ENCODE measurements at places on chromosomes 2 and 18. TPM values are rescaled to one million over a fixed set of nuclear protein-coding genes. Genes with fewer than 3 reads are reported as not detected.
A peak's percentile ranks its signal among the peaks of the same experiment; 100 is the strongest.

GRCh38 chr2:71852141-71852711, 295.4 kb downstream of the CYP26B1 start:
- DNase-seq = no peak

GRCh38 chr2:190459881-190460280, 51.7 kb downstream of the MFSD6 start:
- DNase-seq = no peak

DNA sequence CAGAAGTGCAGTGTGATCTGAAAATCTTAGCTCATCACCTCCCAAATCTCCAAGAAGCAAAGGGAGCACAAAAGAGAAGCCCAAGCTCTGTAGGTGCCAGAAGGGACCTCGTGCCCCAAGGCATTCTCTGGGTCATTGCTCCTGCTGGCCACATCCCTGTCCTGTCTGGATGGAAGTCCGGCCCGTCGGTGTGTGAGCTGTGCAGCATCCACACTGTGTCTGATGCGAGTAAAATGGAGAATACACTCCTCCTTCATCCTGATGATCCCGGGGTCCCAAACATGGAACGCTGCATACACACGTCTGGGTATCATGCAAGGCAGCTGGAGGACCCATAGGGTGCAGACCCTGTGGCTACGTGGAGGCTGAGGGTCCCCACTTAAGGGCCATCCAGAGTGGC, 851.4 kb downstream of the GALR1 start:
- no peak for DNase-seq

- DNase-seq = no peak
These were observed 636.7 kb upstream of the SYT4 start for GRCh38 chr18:43914018-43914417.

DNA sequence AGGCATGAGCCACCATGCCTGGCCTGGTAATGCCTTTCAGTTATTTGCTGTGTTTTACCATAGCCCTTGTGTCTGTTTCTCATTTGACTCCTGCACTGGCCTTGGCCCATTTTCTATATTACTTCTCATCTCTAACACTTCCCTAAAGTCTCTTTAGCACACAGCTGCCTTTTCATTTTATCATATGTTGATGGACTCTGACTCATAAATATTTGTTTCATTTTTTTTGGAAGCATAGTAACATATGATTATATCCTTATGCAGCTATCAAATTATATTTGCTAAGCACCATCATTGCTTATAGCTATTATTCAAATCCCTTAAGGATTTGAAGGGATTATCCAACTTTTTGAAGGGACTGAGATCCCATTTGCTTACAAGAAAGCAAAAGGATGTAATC, 320.3 kb downstream of the GPD2 start:
- DNase-seq = no peak

- no peak for DNase-seq
These were observed 345.1 kb downstream of the DYSF start for GRCh38 chr2:71798266-71799012.

DNA sequence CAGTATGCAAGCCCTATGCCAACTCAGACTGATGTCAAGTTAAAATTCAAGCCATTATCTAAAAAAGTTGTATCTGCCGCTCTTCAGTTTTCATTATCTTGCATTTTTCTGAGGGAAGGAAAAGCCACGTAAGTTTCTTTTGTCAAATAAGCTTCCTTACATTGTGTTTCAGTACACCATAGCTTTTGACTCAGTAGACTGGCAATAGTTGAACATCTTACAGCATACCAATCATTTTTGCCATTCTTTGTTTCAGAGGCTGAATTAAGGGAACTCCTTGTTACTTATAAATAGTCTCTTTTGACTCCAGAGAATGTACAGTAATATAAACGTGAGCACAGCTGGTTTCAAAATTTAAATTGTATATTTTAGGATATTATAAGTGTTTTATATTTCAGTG, 120.6 kb downstream of the EHBP1 start:
- no peak for DNase-seq

GRCh38 chr2:120675460-120676130, 60.1 kb upstream of the GLI2 start:
- peak; percentile 35 for DNase-seq

DNA sequence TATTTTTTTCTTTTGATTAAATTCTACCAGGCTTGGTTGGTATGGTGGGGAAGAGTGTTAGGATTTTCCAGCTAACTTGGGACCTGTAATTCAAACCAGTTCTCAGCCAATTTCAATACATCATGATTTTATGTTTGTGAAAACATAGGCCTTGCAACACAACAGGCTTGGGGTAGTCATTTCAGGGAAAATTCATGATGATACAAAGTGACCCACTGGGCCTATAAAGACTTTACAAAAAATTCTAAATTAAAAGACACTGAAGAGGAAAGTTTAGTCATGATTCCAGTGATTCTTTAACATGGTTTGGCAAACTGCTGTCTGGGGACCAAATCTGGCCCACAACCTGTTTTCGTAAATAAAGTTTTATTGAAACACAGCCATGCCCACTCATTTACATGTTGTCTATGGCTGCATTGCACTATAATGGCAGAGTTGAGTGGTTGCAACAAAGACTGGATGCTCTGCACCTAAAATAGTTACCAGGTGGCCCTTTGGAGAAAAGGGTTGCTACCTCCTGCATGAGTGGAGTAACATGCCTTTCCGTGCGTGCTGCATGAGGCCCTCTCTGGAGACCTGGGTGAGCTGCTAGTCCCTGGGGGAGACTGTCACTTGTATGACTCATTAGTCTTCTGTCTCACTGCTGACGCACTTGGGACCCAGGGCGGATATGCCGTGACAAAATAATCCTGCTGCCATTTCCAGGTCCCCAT, 73.6 kb downstream of the NPAS2 start:
- no peak for DNase-seq

DNA sequence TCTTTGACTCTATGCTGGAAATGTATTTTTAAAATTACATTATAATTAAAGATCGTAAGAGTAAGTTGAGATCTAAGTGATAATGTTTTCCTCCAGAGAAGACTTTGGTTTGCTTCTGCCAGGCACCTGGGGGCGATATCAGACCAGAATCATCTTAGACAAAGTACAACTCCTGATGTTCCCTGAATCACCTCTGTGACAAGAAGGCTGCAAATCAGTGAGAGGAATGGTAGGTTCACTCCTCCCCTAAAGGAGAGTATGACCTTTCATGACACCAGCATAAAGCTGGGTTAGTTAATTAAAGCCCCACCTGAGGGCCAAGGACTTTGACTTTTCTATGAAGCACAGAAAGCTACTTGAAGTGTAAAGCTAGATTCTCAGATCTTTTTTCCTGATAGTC, 114.4 kb upstream of the DTNA start:
- DNase-seq = no peak

- DNase-seq = no peak
These were observed 958 bp upstream of the ALLC start for GRCh38 chr2:3656762-3657721.

DNA sequence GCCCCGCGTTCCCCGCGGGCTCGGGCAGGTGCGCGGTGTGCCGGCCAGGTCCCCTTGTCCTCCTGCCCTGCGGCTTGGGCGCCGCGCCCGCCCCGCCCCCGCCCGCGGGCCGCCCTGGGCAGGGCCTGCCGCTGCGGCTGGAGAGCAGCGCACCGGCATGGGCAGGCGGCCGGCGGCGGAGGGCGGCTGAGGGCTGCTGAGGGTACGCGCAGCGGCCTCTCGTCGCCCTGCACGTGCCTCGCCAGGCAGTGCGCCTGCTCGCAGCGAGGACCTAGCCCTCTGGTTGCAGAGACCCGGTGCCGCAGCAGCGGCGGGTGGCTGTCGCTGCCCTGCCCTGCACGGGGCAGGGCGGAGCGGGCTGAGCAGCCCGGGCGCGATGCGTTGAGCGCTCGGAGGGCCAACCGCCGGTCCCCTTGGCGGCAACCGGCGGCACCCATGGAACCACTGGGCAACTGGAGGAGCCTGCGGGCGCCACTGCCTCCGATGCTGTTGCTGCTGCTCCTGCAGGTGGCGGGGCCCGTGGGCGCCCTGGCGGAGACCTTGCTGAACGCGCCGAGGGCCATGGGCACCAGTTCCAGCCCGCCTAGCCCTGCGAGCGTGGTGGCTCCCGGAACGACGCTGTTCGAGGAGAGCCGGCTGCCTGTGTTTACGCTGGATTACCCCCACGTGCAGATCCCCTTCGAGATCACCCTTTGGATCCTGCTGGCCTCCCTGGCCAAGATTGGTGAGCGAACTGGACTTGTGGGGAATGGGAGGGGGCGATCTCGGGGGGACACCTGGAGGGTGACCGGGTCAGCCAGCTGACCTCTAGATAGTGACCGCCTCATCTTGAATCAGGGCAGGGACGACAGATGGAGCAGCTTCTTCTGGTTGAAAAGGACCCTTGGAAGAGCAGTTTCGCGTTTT, at the start of gene SLC9A2:
Gene SLC9A2, plus strand, starts transcription at position 140 of the 906 bp plus-strand sequence. Its CDS starts 296 bp downstream, at position 436.
- DNase-seq = no peak

- DNase-seq = no peak
These were observed 59.9 kb upstream of the TMEM87B start for GRCh38 chr2:111995148-111995547.

DNA sequence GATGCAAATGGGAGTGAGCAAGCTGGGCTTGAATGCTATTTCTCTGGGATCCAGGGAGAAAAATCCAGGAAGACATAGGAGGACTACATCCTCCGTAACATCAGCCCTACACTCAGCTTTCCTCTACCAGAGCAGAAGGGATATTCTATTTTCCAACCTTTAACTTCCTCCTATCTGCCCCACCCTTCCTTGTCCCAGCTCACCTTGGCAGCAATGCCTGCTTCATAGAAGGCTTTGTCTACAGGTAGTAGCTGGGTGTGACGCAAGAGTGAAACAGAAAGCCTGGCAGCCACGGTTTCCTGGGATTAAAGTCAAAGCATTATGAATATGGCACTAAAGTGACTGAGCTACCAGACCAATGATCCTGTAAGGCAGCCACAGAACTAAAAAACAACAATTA, 3.9 kb downstream of the KRTCAP3 start:
- DNase-seq = no peak

DNA sequence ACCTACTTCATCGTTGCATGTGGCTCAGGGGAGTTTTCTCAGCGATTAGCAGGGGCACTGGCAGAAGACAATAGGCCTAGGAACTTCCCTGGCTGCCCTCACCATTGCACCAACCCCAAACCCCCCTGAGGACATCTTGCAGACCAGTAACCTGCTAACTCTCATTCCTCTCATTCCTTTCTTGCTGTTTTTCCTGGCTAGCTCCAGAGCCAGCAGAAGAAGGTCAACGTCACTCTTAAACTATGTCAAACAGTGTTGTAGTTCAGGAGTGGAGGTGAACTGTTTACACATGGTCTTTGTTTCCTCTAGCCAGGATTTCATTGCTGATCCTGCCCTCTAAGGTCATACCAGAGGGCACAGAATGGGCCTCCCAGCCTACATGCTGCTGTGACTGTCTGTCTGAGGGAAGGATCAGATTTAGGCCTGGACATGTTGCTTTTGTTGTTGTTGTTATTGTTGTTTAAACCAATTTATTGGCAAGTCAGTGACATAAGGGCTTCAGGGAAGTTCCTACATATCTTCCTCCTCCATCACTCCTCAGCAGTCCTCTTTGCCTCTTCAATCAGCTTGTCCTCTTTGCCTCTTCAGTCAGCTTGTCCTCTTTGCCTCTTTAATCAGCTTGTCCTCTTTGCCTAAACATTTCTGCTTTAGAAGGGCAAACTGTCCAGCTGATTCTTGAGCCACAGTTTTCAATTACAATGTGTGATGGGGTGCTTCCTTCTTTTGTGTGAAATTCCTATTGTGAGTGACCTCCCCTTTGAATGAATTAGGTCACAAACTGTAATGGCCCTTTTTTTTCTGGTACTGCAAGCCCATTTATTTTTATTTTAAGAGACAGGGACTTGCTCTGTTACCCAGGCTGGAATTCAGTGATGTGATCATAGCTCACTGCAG, 471.9 kb upstream of the TNP1 start:
- no peak for DNase-seq

DNA sequence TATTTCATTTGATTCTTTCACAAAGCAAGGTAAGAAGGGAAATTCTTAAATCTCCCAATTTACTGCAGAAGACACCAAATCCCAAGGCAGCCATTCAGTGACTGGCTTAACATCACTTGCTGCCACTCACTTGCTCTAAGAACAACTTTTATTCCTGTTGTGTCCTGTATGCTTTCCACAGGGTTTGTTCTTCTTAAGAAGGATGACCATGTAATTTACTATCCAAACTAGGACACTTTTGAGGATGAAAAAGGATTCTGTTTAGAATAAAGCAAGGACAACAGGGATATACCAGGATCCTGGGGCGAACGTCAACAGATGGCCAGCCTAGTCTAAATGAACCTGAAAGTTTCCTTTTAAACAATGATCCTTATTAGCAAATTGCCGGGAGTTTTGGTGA, 34.8 kb downstream of the RIT2 start:
- no peak for DNase-seq

GRCh38 chr18:48064978-48065600, 134.6 kb upstream of the SMAD2 start:
- DNase-seq = no peak

GRCh38 chr18:54238173-54238936, 13.9 kb upstream of the MBD2 start:
- DNase-seq = no peak

- DNase-seq = no peak
These were observed 110.9 kb downstream of the GALR1 start for GRCh38 chr18:77360315-77361190.

DNA sequence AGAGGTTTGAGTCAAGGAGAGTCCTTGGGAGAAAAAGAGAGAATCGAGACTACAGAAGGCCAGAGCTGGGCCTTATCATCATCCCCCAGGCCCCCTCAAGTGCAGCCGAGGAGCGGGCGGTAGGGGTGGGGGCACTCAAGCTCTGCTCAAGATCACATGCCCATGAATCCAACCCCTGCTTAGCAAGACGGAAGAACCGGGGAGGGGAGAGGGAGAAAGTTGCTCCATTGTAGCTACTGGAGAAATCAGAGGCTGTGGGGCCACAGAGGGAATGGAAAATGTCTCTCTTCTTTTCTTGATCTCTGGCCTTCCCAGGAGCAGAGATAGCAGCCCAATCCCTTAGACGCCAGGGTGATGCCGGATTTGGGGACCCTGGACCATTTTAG, 14.6 kb downstream of the SLC4A3 start:
- DNase-seq = no peak

DNA sequence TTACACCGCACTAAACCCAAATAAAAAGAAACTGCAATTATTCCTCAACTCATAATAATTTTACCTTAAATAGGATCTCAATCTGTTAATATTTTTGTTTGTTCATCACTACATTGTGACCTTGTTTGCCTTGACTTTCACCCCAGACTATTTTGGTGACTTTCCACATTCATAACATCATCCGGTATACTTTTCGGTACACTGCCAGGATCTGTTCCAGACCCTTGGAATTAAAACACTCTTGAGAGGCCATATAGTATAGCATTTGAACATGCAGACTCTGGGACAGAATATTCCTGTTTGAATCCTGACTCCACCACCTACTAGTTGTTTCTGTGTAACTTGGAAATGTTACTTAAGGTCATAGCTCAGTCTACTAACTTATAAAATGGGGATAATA, 577.4 kb downstream of the METTL4 start:
- DNase-seq = no peak

GRCh38 chr2:152352616-152353015, 17.6 kb downstream of the FMNL2 start:
- no peak for DNase-seq

CAPN14 gene
- total RNA-seq = not detected

IGFBP5 gene
- 1,859 TPM for total RNA-seq

LRRC30 gene
- not detected for total RNA-seq

MYO5B gene
- 6.3 TPM for total RNA-seq

ACADL gene
- total RNA-seq = 167 TPM

DIPK1C gene
- total RNA-seq = 0.44 TPM

ST8SIA3 gene
- total RNA-seq = not detected

Data from tibial nerve (tissue), 4 donors.